ENCODE measurements at places on chromosomes 6 and 20.

GRCh38 chr6:55174211-55175026 lies at the start of gene HCRTR2:
Gene HCRTR2, plus strand, starts transcription at chr6:55174515. Its CDS starts 73 bp downstream, at chr6:55174588.
- DNase-seq, result no peak

- DNase-seq, result no peak
Measured at GRCh38 chr6:97443408-97444080, 160.5 kb upstream of the MMS22L start.

DNA sequence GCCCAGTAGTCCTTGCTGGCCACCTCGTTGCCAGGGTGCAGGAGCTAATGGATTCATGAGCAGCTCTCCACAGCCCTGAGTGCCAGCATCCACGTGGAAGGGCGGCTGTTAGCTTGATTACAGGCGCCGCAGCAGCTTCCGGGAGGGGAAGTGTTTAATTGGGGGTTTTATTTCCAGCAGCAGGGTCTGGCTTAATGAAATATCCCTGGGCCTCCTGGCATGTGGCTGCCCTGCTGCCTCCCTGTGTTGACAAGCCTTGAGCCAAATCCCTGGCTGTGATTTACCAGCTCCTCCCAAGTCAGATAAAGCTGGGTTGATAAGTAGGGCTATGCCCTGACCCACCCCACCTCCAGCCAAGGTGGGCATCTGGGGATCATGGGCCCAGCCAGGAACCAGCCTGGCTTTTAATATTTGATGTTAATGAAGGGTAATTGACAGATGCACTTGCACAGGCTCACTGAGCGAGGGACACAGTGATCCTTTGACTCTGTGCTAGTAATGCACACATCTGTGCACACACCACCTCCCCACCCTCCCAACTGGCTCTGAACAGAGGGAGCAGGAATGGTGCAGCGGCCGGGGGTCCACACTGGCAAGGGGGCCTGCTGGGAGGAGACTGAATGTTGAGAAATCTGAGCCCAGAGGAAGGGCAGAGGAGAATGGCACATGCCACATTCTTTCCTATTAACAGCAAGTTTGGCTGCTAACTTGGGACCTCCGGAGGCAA lies 13.6 kb downstream of the GLP1R start:
- no peak for DNase-seq

DNA sequence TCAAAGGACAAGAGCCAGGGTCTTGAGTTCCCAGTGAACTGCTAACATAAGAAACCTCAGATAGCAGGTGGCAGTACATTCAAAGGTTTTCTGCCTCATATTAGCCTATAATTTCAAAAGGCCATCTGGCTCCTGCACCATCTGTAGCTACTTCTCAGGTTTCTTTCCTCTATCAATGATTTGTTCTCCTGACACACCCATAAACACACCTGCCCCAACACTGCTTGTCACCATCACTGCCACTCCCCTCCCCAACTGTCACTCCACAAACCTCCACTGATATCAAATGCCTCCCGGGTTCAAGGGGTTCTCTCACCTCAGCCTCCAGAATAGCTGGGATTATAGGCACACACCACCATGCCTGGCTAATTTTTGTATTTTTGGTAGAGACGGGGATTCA lies 152.7 kb upstream of the SLC22A16 start:
- no peak for DNase-seq

GRCh38 chr20:61727761-61728160 lies 337.9 kb downstream of the TAF4 start:
- DNase-seq, result no peak

DNA sequence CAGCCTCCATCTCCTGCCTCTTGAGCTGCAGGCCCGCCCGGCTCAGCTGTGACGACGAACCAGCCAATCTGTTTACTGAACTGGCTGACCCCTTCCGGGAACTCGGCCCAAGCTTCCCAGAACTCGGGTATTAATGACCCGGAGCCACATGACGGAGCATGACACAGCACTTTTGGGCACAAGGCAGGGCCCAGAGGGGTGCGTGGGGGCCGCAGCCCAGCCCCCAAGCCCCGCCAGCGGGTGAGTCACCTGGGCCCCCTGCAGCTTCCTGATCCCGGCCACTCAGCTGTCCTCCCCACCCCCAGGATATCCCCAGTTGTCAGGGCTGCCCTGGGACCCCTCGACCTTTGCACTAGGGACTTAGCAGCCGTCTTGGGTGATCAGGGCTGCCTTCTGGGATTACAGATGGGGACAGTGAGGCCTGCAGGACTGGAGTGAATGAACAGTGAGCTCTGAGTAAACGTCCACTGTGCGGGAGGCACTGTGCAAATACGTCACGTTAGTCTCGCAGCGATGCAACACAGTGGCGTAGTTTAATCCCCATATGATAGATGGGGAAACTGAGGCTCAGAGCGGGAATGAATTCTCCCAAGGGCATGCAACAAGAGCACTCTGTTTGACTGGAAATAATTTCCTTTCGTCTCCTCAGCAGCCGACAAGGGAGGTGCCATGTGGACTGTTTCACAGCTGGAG lies 102.1 kb downstream of the CEBPB start:
- peak; percentile 94 for DNase-seq

DNA sequence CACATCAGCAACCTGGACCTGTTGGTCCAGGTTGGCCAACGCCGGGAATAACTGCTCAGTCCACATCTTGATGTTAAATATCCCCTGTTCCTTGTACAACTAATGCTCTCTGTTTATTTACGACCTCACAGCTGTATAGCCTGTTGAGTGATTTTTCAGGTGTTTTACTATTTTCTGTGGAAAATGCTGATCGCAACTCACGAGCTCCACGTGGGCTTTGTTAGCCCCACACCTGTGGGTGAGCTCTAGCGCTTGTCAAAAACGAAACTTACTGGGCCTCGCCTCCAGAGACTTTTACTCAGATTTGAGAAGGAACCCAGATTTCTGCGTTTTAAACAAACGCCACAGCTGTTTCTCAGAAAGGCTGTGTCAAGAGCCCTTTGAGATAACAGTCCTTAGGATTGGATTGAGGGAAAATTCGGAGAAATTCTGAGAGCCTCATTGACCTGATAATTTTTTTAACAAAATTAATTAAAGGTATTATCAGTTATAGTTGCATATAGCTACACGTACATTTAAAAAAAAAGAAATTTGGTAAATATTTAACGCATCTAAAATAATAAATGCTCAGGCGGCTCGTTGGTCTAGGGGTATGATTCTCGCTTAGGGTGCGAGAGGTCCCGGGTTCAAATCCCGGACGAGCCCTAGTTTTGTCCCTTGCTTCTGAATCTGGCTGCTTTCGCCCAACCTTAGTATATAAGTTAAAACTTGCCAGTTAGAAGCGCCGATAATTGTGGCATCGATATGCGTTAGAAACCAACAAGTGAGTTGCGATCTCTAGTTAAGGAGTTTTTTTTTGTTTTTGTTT lies 16.7 kb downstream of the HMGN4 start:
- no peak for DNase-seq

DNA sequence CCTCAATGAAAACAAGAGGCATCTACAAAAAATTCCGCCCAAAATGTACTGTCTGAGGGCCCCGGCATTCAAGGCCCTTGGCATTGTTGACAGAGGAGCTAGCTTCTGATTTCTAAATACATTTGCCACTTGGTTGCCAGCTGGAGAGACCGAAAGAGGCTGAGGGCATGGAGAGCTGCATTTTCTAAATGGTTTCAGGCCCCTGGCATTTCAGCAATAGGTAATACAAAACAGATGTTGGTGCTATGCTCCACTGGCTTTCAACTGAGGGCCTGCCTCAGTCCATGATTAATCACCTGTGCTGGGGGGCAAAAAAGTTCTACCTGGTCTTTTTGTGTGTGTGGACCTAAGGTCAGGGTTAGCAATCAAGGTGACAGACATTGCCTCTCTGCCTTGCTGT lies 79.5 kb upstream of the ISM1 start:
- peak; percentile 23 for DNase-seq

DNA sequence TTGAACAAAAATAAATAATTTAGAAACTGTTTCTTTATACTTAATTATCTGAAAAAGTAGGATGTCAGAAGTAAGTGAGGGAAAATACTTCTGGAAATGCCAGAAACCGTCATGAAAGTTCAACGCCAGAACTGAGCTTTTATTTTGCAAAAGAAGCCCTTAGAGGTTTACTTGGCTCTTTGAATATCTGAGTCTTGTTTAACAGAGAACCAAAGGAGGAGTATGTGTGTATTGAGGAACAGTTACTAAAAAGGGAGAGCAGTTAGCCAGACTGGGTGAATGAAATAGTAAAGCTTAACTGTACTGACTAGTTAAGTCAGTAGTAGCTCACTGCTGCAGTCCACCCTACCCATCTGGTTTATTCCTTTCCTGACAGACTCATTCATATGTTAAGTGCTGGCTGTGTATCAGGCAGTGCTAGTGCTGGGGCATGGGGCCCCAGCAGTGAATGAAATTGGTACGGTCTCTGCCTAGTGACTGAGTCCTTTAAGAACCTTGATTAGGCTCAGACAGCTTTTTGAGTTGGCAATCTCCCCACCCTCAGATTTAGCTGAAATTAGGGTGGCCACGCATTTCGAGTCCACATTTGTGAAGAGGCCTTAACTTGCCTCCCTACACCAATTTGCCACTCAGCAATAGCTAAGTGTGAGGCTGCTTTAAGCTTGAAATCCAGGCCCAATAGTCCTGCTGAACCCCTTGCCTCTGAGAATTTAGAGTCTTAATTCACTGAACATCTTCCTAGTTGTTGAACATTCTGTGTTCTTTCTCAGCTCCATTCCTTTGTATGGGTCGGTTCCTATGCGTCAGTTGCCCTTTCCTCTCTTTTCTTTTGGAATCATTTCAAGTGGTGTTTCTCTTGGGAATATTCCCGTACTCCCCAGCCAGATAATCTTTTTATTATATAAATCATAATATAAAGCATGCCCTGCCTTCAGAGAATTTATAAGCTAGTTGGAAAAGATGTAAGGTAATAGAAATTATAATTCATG lies 20.2 kb downstream of the MAP3K4 start:
- DNase-seq, result no peak

GRCh38 chr6:170375661-170376060 lies 69.1 kb downstream of the FAM120B start:
- DNase-seq, result no peak
